ENCODE measurements at places on chromosomes 7 and 10.

GRCh38 chr7:33918438-33919143 lies 13.3 kb downstream of the BMPER start:
- no peak for DNase-seq

DNA sequence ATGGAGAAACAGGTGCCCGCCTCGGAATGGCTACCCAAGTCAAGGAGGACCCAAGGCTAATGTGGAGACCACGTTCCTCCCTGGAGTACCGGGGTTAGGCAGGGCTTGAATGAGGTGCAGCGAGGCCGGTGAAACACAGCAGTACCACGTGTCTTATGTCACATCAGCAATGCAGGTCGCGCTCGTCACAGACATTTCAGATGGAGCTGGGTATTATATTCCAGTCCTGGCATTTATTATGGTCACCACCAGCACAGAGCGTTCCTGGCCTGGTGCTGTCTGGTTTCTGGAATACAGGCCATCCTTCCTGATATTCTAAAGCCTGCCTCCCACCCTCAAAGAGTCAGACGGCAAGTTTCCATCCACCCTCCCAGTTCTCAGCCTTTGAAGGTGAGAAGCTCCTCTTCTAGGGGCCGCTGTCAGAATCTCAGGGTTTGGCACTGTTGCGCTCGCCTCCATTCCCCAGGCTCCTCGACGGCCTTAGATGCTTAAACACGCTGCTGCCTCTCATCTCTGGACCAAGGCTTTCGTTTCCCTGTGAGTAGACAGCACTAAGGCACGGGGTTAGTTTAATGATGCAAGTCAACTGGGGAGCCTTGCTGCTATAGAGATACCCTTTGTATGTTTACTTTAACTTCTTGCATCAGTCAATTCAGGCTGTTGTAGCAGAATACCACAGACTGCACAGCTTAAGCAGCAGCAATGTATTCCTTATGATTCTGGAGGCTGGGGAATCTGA lies 377.6 kb downstream of the DPP6 start:
- no peak for DNase-seq

- peak; percentile 88 for DNase-seq
These were observed 219.8 kb upstream of the FRMD4A start for GRCh38 chr10:14550471-14550981.

DNA sequence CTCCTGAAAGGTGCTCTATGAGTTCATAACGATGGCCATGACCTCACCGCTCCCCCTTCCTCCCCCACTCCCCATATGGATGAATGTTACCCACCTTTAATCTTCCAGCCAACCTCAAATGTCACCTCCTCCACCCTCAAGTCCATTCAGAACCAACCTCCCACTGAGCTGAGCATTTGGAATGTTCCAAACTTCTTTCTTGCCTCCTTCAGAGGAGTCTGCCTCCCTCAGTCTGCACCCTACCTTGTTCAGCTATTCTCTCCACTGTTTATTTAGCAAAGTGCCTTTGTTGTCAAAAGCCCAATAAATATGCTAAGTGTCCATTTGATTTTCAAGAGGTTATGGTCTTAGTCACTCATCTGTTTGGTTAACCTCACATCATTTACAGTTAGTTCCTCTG lies 22.9 kb upstream of the MTPAP start:
- DNase-seq: no peak

GRCh38 chr10:103058034-103058433 lies 135.0 kb downstream of the NT5C2 start:
- DNase-seq: no peak

DNA sequence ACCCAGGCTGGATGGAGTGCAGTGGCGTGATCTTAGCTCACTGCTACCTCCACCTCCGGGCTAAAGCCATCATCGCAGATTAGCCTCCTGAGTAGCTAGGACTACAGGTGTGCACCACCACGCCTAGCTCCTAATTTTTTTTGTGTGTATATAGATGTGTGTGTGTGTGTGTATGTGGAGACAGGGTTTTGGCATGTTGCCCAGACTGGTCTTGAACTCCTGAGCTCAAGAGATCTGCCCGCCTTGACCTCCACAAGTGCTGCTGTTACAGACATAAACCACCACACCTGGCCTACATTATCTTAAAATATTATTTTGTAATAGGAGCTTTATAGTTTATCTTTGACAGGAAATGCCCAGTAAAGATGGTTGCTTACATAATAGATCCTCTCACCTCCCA lies 25.0 kb downstream of the FOXP2 start:
- no peak for DNase-seq

- no peak for DNase-seq
These were observed 638 bp upstream of the TRAPPC14 start for GRCh38 chr7:100159099-100159623.

DNA sequence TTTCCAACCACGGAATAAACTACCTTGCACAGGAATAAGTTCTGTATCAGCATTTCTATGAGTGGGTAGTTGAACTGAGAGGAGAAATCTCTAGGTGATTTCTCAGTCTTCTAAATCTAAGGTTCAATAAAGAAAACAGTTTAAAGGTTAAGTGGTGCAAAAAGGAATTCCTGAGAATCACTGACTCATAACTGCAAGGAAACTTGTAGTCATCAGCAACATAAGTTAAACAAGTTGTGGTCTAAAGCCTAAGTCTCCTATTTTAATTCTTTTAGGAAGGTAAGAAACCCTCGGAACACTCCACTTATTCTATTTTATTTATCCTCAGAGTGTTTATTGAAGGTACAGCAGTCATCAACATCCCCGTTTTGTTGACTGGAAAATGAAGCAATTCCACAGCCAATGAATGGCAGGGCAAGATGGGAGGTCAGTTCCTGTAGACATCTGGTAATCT lies 92.4 kb upstream of the PIK3CG start:
- DNase-seq: no peak

- DNase-seq: no peak
These were observed 67.7 kb downstream of the TACR2 start for GRCh38 chr10:69348816-69349541.

GRCh38 chr7:135481598-135481979 lies 28.3 kb downstream of the CNOT4 start:
- DNase-seq: no peak

GRCh38 chr7:130695840-130696239 lies 9.5 kb upstream of the TSGA13 start:
- DNase-seq: peak; percentile 20

DNA sequence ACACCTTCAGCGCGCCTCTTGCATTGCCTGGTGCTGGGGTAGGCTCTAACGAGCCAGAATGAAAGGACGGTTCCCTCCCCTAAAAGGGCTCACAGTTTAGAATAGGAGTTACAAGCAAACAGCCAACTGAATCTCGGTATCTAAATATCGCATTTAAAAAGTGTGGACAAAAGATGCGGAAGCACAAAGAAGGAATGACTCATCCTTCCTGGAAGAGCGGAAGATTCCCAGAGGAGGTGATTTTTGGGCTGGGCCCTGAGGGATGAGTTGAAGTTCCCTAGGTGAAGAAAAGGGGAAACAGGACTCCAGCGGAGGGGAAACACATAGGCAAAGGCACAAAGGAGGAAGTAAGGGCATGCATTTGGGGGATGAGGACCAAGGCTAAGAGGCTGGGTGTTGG lies 29.9 kb downstream of the SRRM3 start:
- DNase-seq: no peak

- DNase-seq: no peak
These were observed 103.5 kb downstream of the LHFPL3 start for GRCh38 chr7:104431930-104432329.

GRCh38 chr10:54449056-54449455 lies 352.0 kb downstream of the PCDH15 start:
- DNase-seq: no peak

DNA sequence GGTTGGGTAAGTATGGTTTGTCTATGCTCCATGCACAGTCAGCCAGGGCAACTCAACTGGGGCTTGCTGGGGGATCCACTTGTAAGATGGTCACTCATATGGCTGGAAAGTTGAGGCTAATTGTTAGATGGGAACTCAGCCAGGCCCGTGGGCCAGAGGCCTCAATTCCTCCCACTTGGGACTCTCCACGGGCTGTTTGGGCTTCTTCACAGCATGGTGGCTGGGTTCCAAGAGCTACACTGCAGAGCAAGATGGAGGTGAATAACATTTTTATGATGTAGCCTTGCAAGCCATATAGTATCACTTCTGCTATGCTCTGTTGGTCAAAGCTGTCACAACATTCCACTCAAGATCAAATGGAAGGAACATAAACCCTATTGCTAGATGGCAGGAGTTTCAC lies 39.2 kb downstream of the ELMO1 start:
- no peak for DNase-seq

- DNase-seq: no peak
These were observed 16.8 kb upstream of the KIF20B start for GRCh38 chr10:89684604-89685003.

DNA sequence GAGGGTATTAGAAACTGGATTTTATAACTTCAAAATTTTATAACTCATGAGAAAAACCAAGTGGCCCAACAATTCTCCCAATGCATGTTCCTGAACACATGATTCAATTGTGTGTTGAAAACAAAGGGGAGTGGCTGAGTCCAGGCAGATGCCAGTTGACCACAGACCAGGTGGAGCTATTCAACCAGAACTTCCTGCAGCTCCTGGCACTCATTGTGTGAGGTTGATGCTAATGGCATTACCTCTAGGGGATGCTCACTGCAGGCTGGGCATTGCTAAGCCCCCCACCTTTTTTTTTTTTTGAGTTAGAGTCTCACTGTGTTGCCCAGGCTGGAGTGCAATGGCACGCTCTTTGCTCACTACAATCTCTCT lies 20.3 kb downstream of the MYOF start:
- no peak for DNase-seq

- DNase-seq: no peak
These were observed 716.1 kb downstream of the KCNMA1 start for GRCh38 chr10:76921383-76922010.

GRCh38 chr7:51138123-51139085 lies 178.2 kb downstream of the COBL start:
- no peak for DNase-seq

DNA sequence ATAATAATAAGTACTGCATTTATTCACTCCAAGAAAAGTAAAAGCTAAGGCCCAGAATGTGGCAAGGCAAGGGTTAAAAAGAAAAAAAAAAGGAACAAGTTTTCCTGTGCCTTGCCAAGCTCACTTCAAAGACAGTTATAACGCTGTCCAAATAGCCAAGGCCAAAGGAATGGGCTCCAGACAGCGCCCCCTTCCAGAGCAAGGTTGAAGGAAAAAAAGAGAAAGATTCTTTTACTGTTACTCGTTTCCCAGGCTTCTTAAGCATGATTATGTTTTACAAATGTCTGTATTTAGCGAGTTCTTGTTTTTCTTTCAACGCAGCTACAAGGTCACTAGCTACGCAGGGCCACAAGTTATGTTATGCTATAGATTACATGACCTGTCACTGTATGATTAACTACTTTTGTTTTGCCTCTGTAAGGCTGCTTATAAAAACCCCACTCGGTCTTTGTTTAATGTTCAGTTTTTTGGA lies 9.1 kb upstream of the EIF4H start:
- no peak for DNase-seq

- DNase-seq: no peak
These were observed 425.6 kb downstream of the PLXNA4 start for GRCh38 chr7:132150711-132151110.

- no peak for DNase-seq
These were observed 15.7 kb downstream of the DNTT start for GRCh38 chr10:96319754-96320474.

DNA sequence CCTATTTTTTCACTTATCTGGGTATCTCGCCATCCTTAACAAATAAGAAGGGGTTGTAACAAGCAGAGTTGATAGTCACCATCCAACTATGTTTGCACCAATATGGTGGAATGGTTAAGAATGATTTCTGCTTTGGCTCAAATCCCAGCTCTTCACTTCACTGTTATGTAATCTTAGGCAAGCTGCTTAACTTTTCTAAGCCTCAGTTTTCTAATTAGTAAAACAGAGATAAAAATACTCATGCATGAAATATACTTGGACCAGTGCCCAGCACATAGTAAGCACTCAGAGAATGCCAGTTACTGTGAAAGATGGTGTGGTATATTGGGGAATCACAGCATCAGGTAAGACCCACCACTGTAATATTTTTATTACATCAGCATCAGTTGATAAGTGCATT lies 33.6 kb downstream of the ABCB1 start:
- no peak for DNase-seq

DNA sequence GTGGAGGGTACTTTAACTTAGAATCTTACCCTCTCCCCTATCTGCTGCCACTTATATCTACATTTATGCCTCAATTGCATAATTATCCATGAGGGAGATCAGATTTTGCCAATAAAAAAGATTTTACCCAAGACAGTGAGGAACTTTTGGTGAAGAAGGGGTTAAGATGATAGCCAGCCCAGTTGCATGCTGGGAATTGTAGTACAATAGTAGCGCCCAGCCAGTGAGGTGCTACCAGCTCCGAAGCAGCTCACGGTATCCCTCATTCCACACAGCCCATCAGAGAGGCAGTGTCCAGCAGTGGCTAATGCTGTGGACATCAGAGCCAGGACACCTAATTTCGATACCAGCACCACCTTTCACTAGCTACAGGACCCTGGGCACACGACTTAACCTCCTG lies 5.9 kb upstream of the LGI1 start:
- DNase-seq: peak; percentile 56

DNA sequence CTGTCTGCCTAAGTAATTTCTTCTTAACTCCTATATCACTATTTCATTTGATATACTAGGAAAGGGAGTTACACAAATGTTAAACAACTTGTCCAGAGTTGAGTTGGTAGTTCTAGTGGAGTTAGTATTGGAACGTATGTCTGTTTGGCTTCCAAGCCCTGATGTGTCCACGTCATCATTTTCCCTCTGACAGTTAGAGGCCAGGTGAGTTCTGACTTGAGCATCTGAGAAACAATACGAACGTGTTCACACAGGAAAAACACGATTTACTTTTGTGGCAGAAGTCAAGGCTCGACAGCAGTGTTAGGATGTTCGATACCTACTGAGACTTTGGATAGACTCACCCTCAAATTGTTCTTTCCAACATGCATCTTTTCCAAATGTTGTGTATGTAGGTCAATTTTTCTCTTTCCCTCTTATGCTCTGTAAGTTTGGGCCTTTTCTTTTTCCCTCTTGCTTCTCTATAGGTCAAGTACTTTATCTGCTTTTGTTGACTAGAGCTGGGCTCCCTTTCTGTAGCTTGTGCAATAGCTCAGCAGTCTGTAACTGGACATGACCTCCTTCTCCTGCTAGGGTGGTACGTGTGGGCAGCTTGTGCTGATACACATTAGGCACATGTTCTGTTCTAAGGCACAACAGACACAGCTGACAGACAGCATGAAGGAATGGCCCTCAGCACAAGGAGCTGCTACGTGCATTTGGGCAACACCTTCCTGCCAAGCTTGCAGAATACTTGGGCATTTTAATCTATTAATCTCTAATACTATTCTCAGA lies 222.9 kb downstream of the PTEN start:
- no peak for DNase-seq
